Caco-2 (cell line): ENCODE measurements at places on chromosomes 12 and 14. TPM values are rescaled to one million over a fixed set of nuclear protein-coding genes. Genes with fewer than 3 reads are reported as not detected.
A peak's percentile ranks its signal among the peaks of the same experiment; 100 is the strongest.

DNA sequence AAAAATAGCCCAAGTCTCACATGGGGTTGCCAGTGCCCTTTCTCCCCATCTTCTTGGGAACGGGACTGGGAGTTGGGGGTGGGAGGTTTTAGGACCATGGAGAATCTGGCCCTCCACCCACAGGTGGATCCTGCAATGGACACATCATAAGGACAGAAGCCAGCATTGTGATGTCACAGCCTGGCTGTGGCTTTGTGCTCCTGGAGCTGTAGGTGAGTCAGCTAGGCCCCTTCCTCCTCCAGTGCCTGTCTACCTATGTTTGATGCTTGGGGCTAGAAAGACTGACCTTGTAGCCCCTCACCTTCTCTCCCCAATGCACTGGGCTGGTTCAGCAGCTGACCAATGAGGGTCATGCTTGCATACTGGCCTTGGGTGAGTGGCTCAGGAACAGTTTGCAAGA is at the start of gene CCDC197:
Gene CCDC197 (plus strand): TSS at position 220 of the 400 bp plus-strand sequence. CDS start 831 bp downstream, outside the sequence.
- no peaks in the 10 kb centered on the region for H3K36me3 ChIP-seq
- H3K4me1 ChIP-seq, result no peaks in the 10 kb centered on the region
- H3K27me3 ChIP-seq, result no peaks in the 10 kb centered on the region
- H3K4me3 ChIP-seq, result no peak within 1 kb of the TSS
- no peak for DNase-seq

DNA sequence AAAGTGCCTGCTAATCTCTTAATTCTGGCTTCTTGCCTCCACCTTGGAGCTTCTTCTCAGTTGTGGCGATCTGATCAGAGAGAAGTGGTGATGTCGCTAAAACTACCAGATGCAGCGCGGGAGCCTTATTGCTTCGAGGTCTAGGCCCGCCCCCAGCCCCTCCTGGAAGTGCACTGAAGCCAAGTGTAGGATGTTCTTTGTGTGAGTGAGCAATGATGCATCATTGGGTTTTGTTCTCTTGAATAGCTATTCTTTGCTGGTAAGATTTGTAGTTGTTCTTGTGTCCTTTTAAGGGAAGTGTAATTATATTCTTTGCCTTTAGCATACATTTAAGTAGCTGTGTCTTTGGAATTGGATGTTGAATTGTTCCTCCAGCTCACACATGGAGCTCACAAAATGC is 35.8 kb downstream of the MTHFD1 start:
- H3K4me3 ChIP-seq, result no peak overlapping the region
- H3K4me1 ChIP-seq, result no peaks in the 10 kb centered on the region
- DNase-seq, result no peak
- no peak overlapping the region for H3K27ac ChIP-seq

- H3K27me3 ChIP-seq, result no peaks in the 10 kb centered on the region
- no peaks in the 10 kb centered on the region for H3K36me3 ChIP-seq
- no peak overlapping the region for H3K4me3 ChIP-seq
- no peak overlapping the region for H3K27ac ChIP-seq
- DNase-seq, result no peak
Measured at GRCh38 chr14:91056361-91056760, 4.1 kb downstream of the RPS6KA5 start.

DNA sequence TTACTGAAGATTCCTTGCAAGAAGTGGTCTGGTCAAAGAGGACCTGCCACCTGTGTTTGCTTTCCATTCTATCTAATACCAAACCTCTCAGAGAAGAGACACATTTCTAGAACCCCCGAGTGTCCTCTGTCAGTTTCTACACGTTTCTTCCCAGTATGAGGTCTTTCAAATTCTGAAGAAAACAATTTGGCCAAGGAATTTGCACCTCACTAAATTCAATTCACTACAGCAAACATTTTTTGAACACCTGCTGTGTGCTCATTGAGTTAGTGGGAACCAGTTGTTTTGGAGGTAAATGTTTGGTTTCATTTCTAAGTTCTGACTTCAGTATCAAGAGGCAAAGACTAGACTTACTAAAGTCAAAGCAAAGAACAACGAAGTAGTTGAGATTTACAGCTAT is 19.4 kb downstream of the GPR19 start:
- DNase-seq, result no peak
- H3K4me3 ChIP-seq, result no peak overlapping the region
- no peaks in the 10 kb centered on the region for H3K36me3 ChIP-seq
- no peak overlapping the region for H3K27ac ChIP-seq

- no peak within 1 kb of the TSS for H3K27ac ChIP-seq
- no peaks in the 10 kb centered on the region for H3K36me3 ChIP-seq
- peak; percentile 58 for DNase-seq
- peaks cover 13% of the 10 kb centered on the region for H3K4me1 ChIP-seq
Measured at GRCh38 chr14:23183479-23183878, at the start of gene SLC7A8. TSS of gene SLC7A8 (minus strand) at chr14:23183660. CDS start at chr14:23182914, 746 bp downstream.

DNA sequence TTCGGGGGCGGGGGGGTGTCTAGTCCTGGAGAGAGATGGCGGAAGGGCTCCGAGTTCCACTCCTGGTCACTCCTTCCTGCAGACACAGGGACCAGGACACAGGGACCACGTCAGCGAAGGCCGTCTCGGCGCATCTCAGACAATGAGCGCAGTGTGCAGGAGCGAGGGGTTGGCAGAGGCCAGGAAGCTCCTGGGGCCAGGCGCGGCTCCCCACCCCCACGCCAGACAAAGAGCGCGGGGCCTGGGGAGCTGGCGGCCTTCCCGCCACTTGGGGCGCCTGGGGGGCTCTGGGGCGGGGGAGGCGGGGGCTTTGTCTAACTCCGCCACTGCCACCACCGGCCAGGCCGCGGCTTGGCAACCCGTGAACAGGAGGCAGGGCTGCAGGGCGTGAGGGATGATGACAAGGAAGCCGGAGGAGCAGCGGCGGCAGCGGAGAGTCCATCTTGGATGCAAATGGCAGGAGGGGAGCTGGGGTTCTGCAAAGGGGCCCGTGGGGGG is 2.2 kb downstream of the CDK2AP1 start:
- peaks cover 1% of the 10 kb centered on the region; the same call in 1 of the 2 replicates for H3K36me3 ChIP-seq
- H3K27ac ChIP-seq, result no peak overlapping the region
- DNase-seq, result no peak
- H3K27me3 ChIP-seq, result no peaks in the 10 kb centered on the region

DNA sequence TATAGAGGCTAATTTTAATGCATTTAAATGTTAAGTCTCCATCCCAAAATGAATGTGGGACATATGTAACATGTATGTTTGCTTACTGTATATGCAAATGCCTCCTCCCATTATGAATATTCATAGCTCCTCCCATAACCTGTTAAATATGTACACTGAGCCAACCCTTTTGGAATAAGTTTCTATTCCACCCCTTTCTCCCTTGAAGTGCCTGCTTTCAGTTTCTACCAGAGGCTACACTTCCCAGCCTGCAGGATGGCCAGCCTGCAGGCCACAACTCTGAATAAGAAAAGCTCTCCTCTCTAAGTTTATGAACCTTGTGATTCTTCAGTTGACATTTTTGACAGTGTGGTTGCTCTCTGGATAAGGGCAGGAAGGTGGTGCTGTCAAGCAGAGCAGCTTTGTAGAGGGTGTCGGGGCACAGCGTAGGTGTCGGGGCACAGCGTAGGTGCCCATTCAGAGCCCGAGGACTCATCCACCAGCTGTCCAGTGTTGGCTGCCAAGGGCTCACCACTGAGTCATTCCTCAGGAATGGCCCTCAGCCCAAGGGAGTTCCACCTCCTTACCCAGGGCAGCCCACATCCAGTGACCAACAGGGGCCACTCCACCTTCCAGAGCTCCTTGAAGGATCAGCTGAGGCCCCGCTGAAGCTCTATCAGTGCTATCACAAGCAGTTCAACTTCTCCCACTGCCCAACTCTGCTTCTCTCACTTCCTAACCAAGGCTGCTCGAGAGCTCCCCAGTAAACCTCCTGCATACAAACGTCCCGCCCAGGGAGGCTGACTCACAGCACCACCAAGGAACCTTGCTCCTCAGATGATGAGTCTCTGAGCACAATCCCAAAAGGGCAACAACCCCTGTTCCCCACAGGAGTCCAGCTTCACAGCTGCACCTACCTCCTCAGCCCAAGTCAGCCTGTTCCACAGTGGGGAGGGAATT is 31.4 kb downstream of the VWF start:
- peaks cover 38% of the 10 kb centered on the region for H3K4me1 ChIP-seq
- DNase-seq, result peak; percentile 58
- H3K27me3 ChIP-seq, result no peaks in the 10 kb centered on the region
- H3K27ac ChIP-seq, result peak overlapping the region; percentile 87
- H3K36me3 ChIP-seq, result no peaks in the 10 kb centered on the region

GRCh38 chr14:60753264-60754119 is 18.9 kb downstream of the MNAT1 start:
- no peak overlapping the region for H3K4me3 ChIP-seq
- no peak for DNase-seq
- H3K36me3 ChIP-seq, result no peaks in the 10 kb centered on the region
- H3K27ac ChIP-seq, result no peak overlapping the region
- no peaks in the 10 kb centered on the region for H3K4me1 ChIP-seq

Gene ZDHHC22
- total RNA-seq, result not detected in 2 replicates

Gene CMTM5
- total RNA-seq, result not detected in 2 replicates

Gene PLEKHH1
- 32.4 and 41.2 TPM in 2 replicates for total RNA-seq

Gene ACTR6
- total RNA-seq, result 25.0 and 26.0 TPM in 2 replicates

Gene ARHGEF25
- total RNA-seq, result 5.2 and 5.5 TPM in 2 replicates
